CD4-positive, alpha-beta T cell treated with Interleukin-15 for 1 hour (primary cell): ENCODE measurements at places on chromosomes 11 and 22.

DNA sequence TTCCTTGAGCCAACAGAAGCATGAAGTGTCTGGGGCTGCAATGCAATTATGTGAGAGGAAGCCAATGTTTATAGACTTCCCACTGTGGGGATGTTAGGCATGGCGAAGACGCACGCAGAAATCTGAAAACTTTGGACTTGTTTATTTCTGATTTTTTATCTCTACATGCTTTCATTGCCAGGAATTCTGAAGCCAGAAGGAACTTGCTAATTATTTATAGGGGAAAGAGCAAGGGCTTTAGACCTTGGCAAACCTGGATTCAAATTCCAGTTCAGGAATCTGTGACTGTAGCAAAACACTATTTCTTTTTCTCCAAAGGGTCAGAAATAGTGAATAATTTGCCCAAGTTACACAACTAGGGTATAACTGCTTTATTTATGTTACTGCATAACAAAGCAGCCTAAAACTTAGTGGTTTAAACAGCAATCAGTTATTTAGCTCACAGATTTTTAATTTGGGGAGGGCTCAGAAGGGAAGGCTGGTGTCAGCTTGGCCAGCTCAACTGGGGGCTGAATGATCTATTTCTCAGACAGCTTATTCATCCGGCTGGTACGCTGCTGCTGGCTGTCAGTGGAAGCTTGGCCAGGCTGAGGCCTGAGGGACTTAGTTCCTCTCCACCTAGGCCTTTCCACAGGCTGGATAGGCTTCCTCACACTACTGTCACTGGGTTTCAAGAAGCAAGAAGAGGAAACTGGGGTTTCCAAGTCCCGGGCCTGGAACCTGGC is 1.9 kb upstream of the OR6Q1 start:
- DNase-seq = no peak

- DNase-seq = peak; percentile 49
Observed at GRCh38 chr11:34624069-34624468, 3.2 kb downstream of the EHF start.

GRCh38 chr11:65504674-65505465 is 6.0 kb downstream of the MALAT1 start:
- DNase-seq = no peak

DNA sequence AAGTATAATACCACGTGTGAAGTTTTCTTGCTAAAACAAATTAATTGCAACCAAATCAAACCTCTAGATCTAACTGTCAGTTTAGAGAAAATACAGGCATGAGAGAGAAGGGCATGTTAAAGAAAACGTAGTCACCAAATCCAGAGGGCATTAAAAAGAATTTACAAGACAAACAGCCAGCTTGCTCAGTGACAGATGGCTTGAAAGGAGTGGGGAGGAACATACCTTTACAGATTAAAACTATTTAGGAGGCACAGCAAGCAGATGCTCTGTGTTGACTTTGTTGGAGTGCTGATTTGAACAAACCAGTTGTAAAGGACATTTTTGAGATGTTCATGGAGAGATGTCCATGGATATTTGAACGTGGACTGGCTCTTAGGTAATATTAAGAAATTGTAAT is 96.9 kb downstream of the ATXN10 start:
- DNase-seq = no peak

- peak; percentile 63 for DNase-seq
Observed at GRCh38 chr22:37428649-37429586, 1.6 kb upstream of the ELFN2 start.

DNA sequence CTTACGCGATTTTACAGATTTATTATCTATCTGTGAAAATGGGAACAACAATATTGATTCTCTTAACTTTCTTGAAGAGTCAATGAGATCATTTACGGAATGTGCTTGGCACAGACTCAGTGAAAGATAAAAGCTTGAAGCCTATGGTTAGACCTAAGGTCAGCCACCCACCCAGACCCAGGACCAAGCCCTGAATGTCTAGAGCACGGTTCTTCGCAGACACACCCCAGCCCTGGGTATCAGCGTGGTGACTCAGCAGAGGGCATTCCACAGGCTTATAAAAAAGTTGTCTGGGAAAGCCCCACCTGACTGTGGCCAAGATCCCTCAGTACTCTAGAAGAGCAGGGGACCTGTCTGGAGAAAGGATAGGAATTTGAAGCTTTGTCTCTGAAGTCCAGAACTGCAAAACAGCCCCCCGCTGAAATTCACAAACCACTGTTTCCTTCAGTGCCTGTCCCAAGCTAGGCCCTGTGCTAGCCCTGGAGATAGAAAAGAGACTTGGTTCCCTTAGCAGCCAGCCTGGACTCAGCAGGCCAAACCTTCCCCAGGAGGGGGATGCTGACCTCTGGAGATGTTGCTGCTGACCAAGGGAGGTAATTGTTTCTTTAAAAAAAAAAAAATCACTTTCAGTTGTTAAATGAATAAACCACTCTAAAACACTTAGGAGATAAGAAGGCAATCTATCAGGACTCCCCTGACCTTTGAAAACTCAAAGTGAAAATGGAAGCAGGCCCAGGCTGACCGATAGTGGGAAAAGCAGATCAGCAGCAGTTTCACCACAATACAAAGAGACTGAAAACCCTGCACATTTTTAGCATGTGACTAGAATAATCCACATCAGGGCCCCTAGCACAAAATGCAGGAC is 114.0 kb downstream of the ABTB2 start:
- DNase-seq = no peak

- no peak for DNase-seq
Observed at GRCh38 chr11:105152021-105152512, 12.5 kb upstream of the CARD18 start.

DNA sequence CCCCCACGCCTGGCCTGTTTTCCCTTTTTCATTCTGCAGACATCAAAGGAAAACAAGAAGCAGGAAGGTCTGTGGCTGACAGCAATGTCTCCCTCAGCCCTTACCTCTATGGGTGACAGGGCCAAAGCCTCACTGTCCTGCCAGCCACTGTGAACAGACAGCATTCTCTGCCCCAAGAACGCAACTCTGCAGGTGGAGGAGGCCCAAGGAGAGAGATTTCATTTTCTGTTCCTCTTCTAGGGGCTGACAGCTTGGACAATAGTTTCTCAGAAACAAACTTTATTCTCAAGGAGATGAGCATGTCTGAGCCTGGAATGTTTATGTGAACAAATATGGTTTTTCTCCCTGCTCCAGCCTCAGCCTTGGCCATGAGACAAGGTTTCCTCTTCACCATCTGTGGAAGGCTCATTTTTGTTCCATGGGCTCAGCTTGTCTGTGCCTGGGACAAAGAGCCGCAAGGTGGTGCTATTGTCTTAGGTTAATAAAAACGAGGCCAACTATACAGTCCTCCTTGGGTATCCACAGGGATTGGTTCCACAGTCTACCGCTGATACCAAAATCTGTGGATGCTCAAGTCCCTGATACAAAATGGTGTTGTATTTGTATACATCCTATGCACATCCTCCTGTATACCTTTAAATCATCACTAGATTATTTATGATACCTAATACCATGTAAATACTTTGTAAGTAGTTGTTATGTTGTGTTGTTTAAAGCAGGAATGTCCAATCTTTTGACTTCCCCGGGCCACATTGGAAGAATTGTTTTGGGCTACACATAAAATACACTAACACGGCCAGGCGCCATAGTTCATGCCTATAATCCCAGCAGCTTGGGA is 5.8 kb downstream of the PIWIL3 start:
- DNase-seq = no peak

- no peak for DNase-seq
Observed at GRCh38 chr22:19410941-19411689, 20.4 kb downstream of the HIRA start.

DNA sequence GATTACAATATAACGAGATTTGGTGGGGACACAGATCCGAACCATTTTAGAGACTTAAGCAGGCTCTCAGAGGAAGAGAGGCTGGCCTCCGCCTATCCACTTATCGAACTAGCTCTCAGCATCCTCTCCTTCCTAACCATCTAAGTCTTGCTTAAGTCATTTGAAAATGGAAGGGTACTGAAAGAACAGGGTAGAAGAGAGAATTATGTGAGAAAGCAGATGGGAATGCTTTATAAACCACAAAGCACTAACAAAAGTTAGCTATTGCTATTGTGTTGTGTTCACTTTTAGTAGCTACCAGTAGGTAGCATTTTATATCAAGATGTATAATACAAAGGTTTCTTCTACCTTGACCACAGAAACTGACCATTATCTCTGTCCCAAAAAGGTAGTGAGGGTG is 153.4 kb upstream of the CADM1 start:
- no peak for DNase-seq

GRCh38 chr22:16922706-16923105 is 85.3 kb downstream of the GAB4 start:
- no peak for DNase-seq
